ENCODE measurements at places on chromosomes 11 and 22. TPM values are rescaled to one million over a fixed set of nuclear protein-coding genes. Genes with fewer than 3 reads are reported as not detected.

MIOX gene
- total RNA-seq = 0.21 TPM

NAA40 gene
- 26.9 TPM for total RNA-seq

GRCh38 chr22:42202048-42202447 is 68.4 kb downstream of the TCF20 start:
- peak overlapping the region; percentile 84 for H3K4me3 ChIP-seq
- DNase-seq = peak; percentile 80
- peaks cover 38% of the 10 kb centered on the region for H3K4me1 ChIP-seq
- peak overlapping the region; percentile 84 for H3K27ac ChIP-seq
- peaks cover 36% of the 10 kb centered on the region for H3K36me3 ChIP-seq

BUD13 gene
- 31.5 TPM for total RNA-seq

KRTAP5-9 gene
- total RNA-seq = not detected

IL17REL gene
- 0.09 TPM for total RNA-seq

- peaks cover 14% of the 10 kb centered on the region for H3K36me3 ChIP-seq
- H3K27me3 ChIP-seq = no peaks in the 10 kb centered on the region
- peak overlapping the region; percentile 89 for H3K4me3 ChIP-seq
Measured at GRCh38 chr22:30326255-30326705, 461 bp downstream of the TBC1D10A start.

- no peak overlapping the region for H3K27ac ChIP-seq
- H3K4me3 ChIP-seq = no peak overlapping the region
- peaks cover 9% of the 10 kb centered on the region for H3K4me1 ChIP-seq
- no peaks in the 10 kb centered on the region for H3K36me3 ChIP-seq
- peaks cover 61% of the 10 kb centered on the region for H3K27me3 ChIP-seq
Measured at GRCh38 chr22:38465673-38466490, 2.0 kb upstream of the KDELR3 start.

GRCh38 chr11:2511421-2512369 is 66.9 kb downstream of the KCNQ1 start:
- DNase-seq = no peak
- H3K36me3 ChIP-seq = no peaks in the 10 kb centered on the region
- peaks cover 3% of the 10 kb centered on the region for H3K4me1 ChIP-seq
- no peak overlapping the region for H3K4me3 ChIP-seq

PTPRCAP gene
- 90.3 TPM for total RNA-seq

GCAT gene
- 28.9 TPM for total RNA-seq

FGF3 gene
- total RNA-seq = not detected

DNA sequence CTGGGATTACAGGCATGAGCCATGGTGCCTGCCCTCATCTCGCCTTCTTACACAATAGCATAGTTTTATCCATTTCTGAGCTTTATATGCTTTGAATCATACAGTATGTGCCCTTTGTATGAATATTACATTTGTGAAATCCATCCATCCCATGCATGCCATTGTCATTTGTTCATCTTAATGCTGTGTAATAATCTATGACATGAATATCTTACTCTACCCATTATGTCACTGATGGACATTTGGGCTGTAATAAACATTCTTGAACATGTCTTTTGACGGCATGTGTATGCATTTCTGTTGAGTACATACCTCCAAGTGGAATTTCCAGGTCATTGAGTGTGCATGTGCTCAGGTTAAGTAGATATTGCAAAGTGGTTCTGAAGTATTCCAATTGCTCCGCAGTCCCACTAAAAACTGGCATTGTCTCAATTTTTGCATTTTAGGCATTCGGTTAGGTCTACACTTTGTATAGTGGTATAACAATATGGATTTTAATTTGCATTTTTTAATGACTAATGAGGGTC is 339.3 kb upstream of the SYN3 start:
- H3K27ac ChIP-seq = no peak overlapping the region
- no peaks in the 10 kb centered on the region for H3K27me3 ChIP-seq
- no peak overlapping the region for H3K4me3 ChIP-seq
- no peaks in the 10 kb centered on the region for H3K36me3 ChIP-seq
- DNase-seq = no peak

MS4A6A gene
- not detected for total RNA-seq

DNA sequence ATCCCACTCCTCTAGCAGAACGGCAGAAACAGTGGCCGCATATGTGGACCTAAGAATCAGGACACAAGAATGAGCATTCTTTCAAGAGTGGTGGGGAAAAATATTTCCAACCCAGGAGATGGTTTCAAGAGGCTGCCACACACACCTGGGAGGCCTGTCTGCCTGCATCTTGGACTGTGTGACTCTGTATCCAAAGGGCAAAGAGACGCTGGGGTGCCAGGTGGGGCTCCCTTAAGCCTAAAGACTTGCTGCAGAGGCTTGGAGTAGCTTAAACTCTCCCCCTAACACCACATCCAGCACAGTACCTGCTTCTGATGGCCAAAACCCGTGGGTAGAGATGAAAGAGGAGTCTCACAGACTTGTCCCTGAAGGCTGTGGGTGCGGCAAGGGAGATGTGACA is 3.5 kb downstream of the CXCR5 start:
- H3K36me3 ChIP-seq = no peaks in the 10 kb centered on the region
- no peak for DNase-seq
- H3K27me3 ChIP-seq = no peaks in the 10 kb centered on the region
- H3K4me3 ChIP-seq = no peak overlapping the region

- no peaks in the 10 kb centered on the region for H3K27me3 ChIP-seq
- H3K27ac ChIP-seq = no peak overlapping the region
Measured at GRCh38 chr11:101477926-101478325, 105.9 kb downstream of the TRPC6 start.

GRCh38 chr22:37794376-37794775 is 13.4 kb upstream of the GCAT start:
- H3K4me1 ChIP-seq = no peaks in the 10 kb centered on the region
- H3K27me3 ChIP-seq = peaks cover 9% of the 10 kb centered on the region
- DNase-seq = no peak
- H3K36me3 ChIP-seq = no peaks in the 10 kb centered on the region

GRCh38 chr22:35553341-35553740 is 12.7 kb downstream of the RASD2 start:
- no peak overlapping the region for H3K4me3 ChIP-seq
- H3K27me3 ChIP-seq = peaks cover 13% of the 10 kb centered on the region
- no peaks in the 10 kb centered on the region for H3K36me3 ChIP-seq
- peaks cover 12% of the 10 kb centered on the region for H3K4me1 ChIP-seq

DNA sequence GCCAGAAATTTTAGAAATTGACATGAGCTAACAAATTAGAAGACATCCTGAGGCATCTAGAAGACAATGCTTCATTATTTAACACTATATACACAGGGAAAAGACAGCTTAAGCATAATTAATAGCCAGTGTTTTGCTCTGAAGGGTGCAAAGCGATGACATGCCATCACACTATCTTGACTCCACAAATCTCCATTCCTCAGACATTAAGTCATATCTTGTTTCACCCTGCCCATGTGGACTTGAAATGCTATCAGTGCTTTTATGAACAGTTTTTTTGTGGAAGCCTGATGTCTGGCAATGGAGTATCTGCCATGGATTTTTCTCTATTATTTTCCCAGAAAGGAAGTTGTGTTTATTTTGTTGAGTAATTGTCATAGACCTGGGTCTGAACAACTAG is 2.3 kb downstream of the CARD18 start:
- H3K4me3 ChIP-seq = no peak overlapping the region
- no peaks in the 10 kb centered on the region for H3K4me1 ChIP-seq
- DNase-seq = no peak
- no peaks in the 10 kb centered on the region for H3K36me3 ChIP-seq
- H3K27me3 ChIP-seq = peaks cover 3% of the 10 kb centered on the region

DNA sequence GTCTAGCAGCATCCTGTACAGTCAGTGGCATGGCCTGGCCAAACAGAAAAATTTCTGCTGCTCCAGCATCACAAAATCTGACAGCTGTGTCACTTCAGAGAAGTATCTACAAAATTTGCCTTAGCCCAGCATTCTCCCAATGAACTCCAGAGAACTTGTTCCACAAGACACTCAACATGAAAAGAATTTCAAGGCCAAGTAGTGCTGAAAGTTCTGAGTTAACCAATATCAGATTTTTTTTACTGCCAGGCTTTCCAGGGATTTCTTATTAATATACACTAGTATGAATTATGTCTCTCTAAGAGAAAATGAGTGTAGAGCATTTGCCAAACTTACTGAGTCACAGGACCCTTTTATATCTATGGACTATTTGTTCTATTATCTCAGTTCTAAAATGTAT is 68.8 kb downstream of the OR5AK2 start:
- H3K36me3 ChIP-seq = no peaks in the 10 kb centered on the region
- no peak overlapping the region for H3K27ac ChIP-seq
- no peaks in the 10 kb centered on the region for H3K27me3 ChIP-seq
- H3K4me3 ChIP-seq = no peak overlapping the region

- H3K4me3 ChIP-seq = no peak overlapping the region
- no peak overlapping the region for H3K27ac ChIP-seq
- no peaks in the 10 kb centered on the region for H3K36me3 ChIP-seq
- DNase-seq = no peak
Measured at GRCh38 chr22:27682437-27682836, 119.1 kb downstream of the MN1 start.

LRRC56 gene
- 2.3 TPM for total RNA-seq

OR51I1 gene
- not detected for total RNA-seq

- no peaks in the 10 kb centered on the region for H3K4me1 ChIP-seq
- DNase-seq = no peak
- H3K4me3 ChIP-seq = no peak overlapping the region
- H3K27ac ChIP-seq = no peak overlapping the region
- no peaks in the 10 kb centered on the region for H3K36me3 ChIP-seq
- peaks cover 4% of the 10 kb centered on the region for H3K27me3 ChIP-seq
Measured at GRCh38 chr11:19512618-19513017, 200.0 kb upstream of the NAV2 start.

KCNK4 gene
- 0.23 TPM for total RNA-seq

DNA sequence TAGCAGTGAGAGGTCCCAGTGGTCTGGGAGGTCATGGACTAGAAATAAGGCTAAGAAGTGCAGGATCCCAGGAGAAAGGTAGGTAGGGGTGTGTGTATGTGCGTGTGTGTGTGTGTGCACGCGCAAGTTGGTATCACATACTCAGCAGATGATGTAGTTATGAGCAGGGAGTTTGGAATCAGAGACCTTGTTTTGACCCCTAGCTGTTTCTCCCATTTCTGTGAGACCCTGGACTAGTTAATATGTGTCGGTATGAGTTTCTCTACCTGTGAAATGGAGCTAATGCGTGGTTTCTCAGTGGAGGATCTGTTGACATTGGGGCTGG is 1.3 kb downstream of the SERPING1 start:
- no peak for DNase-seq
- H3K27ac ChIP-seq = no peak overlapping the region
- H3K27me3 ChIP-seq = peaks cover 30% of the 10 kb centered on the region
- H3K4me1 ChIP-seq = peaks cover 2% of the 10 kb centered on the region
- no peak overlapping the region for H3K4me3 ChIP-seq

DNA sequence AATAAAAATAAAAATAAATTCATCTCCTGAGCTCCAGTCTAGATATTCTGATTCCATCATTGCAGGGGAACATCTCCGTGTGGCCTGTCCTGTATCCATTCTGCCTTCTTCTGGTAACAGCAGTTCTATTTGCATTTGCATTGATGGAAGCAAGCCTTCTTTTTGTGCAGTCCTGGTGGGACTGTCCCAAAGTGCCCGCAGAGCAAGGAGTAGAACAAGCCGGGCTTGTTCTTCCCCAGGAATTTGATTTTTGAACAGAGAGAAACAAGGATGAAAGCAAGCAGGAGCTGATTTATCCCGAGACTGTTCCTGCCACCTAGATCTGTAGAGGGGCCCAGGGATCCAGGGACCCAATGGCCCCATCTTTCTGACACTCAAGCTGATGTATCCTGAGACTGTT is 65.4 kb downstream of the SYN3 start:
- H3K4me1 ChIP-seq = no peaks in the 10 kb centered on the region
- DNase-seq = no peak
- no peak overlapping the region for H3K27ac ChIP-seq
- H3K4me3 ChIP-seq = no peak overlapping the region
- no peaks in the 10 kb centered on the region for H3K27me3 ChIP-seq

GRCh38 chr11:76783294-76783895 is at the start of gene TSKU:
Gene TSKU (plus strand): TSS chr11:76783356. CDS start chr11:76795617, 12,261 bp downstream.
- peak within 1 kb of the TSS; percentile 88 for H3K27ac ChIP-seq
- H3K27me3 ChIP-seq = peaks cover 53% of the 10 kb centered on the region
- H3K4me3 ChIP-seq = peak within 1 kb of the TSS; percentile 82
- DNase-seq = peak; percentile 69
- H3K36me3 ChIP-seq = no peaks in the 10 kb centered on the region
- peaks cover 31% of the 10 kb centered on the region for H3K4me1 ChIP-seq

- H3K36me3 ChIP-seq = no peaks in the 10 kb centered on the region
- peaks cover 8% of the 10 kb centered on the region for H3K4me1 ChIP-seq
Measured at GRCh38 chr11:108617055-108617454, 23.5 kb upstream of the EXPH5 start.

MS4A7 gene
- not detected for total RNA-seq

HEPN1 gene
- total RNA-seq = not detected

DNA sequence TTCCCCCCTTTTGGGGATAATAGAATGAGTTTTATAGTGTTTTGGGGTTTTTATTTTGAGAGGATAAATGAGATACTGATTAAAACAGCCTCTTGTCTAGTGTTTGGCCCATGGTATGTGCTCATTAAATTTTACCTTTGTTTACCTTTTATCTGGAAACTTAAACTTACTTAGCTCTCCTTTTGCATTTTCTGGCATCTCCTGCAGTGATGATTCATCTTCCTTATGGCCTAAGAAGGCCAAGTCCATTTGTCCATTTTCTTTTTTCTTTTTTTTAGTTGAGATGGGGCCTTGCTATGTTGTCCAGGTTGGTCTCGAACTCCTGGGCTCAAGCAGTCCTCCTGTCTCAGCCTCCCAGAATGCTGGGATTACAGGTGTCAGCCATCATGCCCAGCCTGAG is 156.3 kb downstream of the COMMD9 start:
- peaks cover 3% of the 10 kb centered on the region for H3K27me3 ChIP-seq
- H3K4me1 ChIP-seq = no peaks in the 10 kb centered on the region
- DNase-seq = no peak
- H3K36me3 ChIP-seq = no peaks in the 10 kb centered on the region

- peaks cover 19% of the 10 kb centered on the region for H3K27me3 ChIP-seq
- no peaks in the 10 kb centered on the region for H3K4me1 ChIP-seq
- no peaks in the 10 kb centered on the region for H3K36me3 ChIP-seq
- no peak overlapping the region for H3K27ac ChIP-seq
- H3K4me3 ChIP-seq = no peak overlapping the region
Measured at GRCh38 chr11:76835928-76836612, 24.6 kb upstream of the ACER3 start.

- H3K4me3 ChIP-seq = no peak overlapping the region
- peaks cover 42% of the 10 kb centered on the region for H3K36me3 ChIP-seq
- H3K27me3 ChIP-seq = no peaks in the 10 kb centered on the region
Measured at GRCh38 chr11:112229746-112230433, 3.7 kb downstream of the PTS start.

DNA sequence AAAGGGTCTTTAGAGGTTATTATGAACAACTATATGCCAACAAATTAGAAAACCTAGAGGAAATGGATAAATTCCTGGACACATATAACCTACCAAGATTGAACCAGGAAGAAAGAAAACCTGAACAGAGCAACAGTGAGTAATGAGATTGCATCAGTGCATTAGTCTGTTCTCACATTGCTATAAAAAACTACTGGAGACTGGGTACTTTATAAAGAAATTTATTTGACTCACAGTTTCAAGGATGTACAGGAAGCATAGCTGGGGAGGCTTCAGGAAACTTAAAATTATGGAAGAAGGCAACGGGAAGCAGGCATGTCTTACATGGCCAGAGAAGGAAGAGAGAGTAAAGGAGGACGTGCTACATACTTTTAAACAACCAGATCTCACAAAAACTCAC is 70.8 kb upstream of the GNAZ start:
- no peak overlapping the region for H3K4me3 ChIP-seq
- peaks cover 53% of the 10 kb centered on the region for H3K27me3 ChIP-seq
- DNase-seq = no peak
- H3K4me1 ChIP-seq = no peaks in the 10 kb centered on the region

- peaks cover 41% of the 10 kb centered on the region for H3K4me1 ChIP-seq
- H3K27me3 ChIP-seq = no peaks in the 10 kb centered on the region
- no peak for DNase-seq
- peaks cover 58% of the 10 kb centered on the region for H3K36me3 ChIP-seq
- H3K27ac ChIP-seq = no peak overlapping the region
Measured at GRCh38 chr22:49866646-49867045, 13.0 kb downstream of the ZBED4 start.

All from activated CD4-positive, alpha-beta T cell treated with anti-CD3 and anti-CD28 coated beads, Interleukin-2, amount 10 ng/mL, durations not matched to agents 24 days and 14 days (primary cell).